ENCODE measurements at places on chromosomes 7 and 10.

- DNase-seq = no peak
Measured at GRCh38 chr7:2109251-2109872, 123.4 kb downstream of the MAD1L1 start.

- DNase-seq = peak; percentile 22
Measured at GRCh38 chr10:7948371-7949000, 106.0 kb upstream of the GATA3 start.

DNA sequence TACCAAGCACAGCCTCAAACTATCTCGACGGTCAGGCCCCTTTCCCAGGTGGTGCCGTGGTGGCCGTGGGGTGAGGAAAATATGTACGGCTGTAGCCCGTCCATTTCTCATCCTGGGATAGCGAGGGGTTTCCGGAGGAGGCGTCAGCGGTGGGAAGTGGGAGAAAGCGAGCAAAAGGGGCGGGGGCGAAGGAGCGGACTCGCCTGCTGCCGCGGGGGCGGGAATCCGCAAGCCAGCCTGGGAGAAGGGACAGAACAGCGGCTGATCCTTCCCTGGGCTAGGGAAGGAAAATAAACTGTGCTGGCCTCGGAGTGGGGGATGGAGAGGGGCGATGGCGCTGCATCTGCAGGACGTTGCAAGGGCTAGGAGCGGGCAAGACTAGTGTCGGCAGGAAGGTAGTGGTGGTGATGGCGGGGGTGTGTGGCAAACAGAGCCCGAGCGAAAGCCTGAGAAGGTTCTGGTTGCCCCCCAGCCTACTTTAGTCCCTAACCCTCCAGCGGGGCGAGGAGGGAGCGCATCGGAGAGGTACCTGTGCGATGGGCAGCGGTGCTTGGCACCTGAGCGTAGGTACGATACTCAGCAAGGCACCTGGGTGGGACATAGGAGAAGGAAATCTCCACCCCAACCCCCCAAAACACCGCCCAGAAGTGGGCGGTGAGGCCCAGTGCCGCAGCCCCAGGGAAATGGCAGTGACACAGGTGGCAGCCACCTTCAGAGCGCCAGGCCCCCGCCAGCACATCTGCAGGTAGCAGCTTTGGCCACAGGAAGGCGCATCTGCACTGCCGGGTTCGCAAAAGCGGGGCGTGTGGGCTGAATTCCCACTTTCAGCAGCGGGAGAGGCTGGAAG lies 49.9 kb upstream of the STEAP1B start:
- no peak for DNase-seq

DNA sequence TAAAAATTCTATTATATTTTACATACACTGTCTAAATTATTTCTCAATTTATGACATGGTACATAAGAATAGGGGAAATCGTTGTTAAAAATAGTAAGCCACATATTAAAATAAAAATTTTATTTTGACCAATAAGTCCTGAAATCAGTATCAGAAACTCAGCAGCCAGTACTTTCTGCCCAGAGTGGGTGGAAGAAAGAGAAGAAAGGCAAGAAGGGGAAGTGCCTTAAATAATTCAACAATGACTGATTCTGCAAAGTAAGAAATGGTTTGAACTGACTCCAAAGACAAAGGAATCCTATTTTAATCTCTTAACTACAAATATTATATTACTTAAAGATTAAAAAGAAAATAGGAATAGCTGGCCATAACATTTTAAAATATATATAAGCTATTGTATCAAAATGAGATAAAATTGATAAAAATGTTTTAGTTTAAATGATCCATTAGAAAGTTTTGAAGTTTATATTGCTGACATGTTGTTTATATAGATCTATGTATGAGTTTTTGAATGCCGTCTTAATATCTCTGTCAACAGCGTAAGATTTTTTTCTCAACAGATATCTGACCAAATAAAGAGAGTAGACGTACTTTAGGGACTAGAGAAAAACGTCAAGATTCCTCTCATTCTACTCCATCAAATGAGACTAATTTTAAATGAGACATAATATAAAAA lies 30.2 kb upstream of the NRCAM start:
- DNase-seq = no peak

GRCh38 chr7:149616898-149617297 lies 119.3 kb upstream of the ZNF746 start:
- DNase-seq = no peak

DNA sequence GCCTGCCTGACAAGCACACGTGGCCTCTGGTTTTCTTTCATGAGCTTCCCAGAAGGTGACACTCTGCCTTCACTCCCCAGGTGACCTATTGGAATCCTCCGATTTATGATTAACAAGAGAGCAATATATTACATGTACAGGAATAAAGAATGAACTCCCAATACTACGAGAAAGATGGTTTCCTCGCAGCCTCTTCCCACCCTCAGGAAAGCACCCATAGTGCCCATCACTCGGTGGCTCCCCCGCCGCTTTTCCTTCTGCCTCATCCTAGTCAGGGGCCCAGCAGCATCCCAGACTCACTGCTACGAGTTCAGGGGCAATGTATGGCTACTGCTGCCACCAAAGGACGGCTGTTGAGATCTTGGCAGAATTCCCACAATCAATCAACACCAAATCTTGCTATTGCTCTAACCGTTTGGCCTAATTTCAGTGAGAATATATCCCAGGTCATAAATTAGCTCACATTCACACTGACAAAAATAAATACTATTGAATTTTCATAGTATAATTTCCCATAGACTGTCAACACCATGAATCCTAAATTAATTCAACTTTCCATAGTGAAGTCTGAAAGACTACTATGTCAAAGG lies 196.3 kb downstream of the TNS3 start:
- DNase-seq = no peak

GRCh38 chr7:32536585-32536984 lies 41.3 kb downstream of the AVL9 start:
- DNase-seq = no peak

- DNase-seq = no peak
Measured at GRCh38 chr10:113689057-113689456, 9.3 kb downstream of the CASP7 start.

GRCh38 chr7:51640841-51641240 lies 324.2 kb upstream of the COBL start:
- no peak for DNase-seq

DNA sequence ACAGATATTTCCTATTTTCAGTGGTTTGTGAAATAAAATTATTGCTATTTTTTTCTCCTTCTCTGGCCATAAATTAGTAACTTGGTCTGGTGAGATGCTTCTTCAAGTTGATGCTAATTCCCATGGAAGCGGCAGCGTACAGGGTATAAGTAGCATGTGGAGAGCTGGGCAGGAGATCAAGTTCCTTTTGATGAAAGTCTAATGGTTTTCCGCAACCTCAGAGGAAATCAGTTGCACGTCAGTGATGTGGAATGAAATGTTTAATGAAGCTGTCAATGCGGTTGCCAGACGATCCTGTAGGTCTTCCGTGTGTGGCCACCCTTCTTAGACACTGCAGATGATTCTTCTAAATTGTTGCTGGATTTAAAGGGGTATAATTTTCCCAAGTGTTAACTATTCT lies 236.4 kb upstream of the GRM3 start:
- DNase-seq = no peak

Measured in amniotic stem cell (primary cell).